ENCODE measurements at places on chromosomes 4 and X.

- DNase-seq: no peak
Observed at GRCh38 chrX:9102956-9103355, 69.0 kb upstream of the FAM9B start.

- no peak for DNase-seq
Observed at GRCh38 chr4:12472087-12472486, 1012.1 kb downstream of the RAB28 start.

DNA sequence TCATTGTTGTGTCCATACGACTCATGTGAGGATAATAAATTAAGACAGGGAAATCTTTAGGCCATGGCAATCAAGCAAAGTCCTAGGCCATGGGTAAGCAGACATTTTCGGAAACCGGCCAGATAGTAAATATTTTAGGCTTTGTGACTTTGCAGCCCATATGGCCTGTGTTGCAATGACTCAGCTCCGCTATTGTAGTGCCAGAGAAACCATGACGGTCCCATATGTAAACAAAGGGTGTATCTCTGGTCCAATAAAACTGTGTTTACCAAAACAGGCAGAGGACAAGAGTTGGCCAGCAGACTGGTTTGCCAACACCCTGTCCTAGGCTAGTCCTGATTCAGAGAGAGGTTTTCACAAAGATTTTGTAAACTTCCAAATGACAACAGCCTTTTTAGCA lies 5.0 kb downstream of the FAM114A1 start:
- DNase-seq: no peak

DNA sequence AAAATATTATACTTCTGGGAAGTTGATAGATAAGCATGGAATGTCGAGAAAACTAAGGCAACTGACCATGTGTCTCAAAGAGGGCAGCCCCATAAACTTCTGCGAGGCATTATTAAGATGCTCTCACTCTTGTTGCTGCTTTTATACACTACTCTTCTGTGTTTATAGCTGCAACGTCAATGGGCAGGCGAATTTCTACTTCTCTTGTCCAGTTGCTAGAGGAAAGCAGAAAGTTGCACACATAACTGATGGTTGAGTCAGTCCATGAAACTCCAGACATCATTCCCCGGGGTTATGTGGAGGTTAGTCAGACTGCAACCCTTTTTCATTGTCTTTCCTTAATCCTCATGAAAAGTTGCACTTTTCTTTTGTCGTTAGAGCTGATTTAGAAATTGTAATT lies 39.8 kb downstream of the VCX3B start:
- no peak for DNase-seq

- DNase-seq: no peak
Observed at GRCh38 chr4:108559911-108560310, 60.5 kb upstream of the RPL34 start.

DNA sequence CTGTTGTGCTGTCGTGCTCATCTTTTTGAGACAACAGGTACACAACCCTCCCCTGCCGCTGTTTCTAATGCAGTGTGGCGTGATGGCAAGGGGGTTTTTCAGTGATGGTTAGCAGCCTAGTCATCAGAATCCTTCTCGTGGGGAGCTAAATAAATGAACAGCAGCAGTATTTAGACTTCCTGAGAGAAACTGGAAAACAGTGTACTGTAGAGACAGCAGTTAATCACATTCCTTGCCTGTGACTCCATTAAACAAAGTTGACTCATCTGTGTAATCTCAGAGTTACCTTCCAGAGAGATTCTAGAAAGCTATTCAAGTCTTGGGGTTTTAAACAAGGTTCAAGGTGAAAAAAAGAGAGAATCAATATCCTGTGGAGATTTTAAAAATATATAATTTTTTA lies 1753.2 kb upstream of the PCDH7 start:
- DNase-seq: no peak

DNA sequence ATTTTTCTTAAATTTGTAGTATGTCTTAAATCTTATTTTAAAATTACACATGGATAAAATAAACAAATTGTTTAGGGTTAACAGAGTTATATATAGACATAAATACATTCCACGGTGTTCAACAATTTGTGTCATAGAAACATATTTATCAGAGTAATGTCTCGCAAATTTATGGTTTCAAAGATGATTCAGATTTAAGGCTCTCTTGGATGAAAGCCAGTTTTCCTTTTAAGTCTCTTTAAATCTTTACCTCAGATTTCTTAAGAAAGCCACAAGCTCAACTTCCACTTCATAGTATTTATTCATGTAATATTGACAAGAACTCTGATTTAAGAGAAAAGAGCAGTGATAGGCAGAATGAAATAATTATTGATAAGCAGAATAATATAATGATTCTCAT lies 1254.8 kb upstream of the ADGRL3 start:
- DNase-seq: no peak

- DNase-seq: no peak
Observed at GRCh38 chr4:45648846-45649245, 475.0 kb downstream of the GABRG1 start.

DNA sequence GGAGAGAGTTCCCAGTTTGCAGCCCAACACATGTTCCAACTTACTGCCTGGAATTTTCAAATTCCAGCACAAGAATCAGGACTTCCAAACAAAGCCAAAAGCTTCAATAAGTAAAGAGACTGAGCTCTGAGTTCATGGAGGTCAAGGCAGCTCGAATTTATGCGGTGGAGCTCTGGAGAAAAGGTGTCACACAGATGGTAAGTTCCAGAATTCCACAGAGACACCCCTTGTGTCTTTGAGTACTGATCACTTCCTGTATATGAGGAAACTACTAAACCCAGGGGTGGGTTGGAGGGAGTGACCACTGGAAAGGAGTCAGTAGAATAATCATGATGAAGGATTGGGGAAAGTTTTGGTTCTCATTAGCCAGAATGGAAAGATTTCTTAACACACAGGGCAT lies 118.5 kb upstream of the GUCY1A1 start:
- DNase-seq: no peak
